ENCODE measurements at places on chromosomes 5 and 9. TPM values are rescaled to one million over a fixed set of nuclear protein-coding genes. Genes with fewer than 3 reads are reported as not detected.

GRCh38 chr9:90825586-90825985, 24.0 kb downstream of the SYK start:
- H3K4me1 ChIP-seq: peaks cover 60% of the 10 kb centered on the region
- no peak for DNase-seq
- no peaks in the 10 kb centered on the region for H3K27me3 ChIP-seq
- H3K27ac ChIP-seq: peak overlapping the region; percentile 99
- H3K36me3 ChIP-seq: peaks cover 53% of the 10 kb centered on the region
- no peak overlapping the region for H3K4me3 ChIP-seq

DNA sequence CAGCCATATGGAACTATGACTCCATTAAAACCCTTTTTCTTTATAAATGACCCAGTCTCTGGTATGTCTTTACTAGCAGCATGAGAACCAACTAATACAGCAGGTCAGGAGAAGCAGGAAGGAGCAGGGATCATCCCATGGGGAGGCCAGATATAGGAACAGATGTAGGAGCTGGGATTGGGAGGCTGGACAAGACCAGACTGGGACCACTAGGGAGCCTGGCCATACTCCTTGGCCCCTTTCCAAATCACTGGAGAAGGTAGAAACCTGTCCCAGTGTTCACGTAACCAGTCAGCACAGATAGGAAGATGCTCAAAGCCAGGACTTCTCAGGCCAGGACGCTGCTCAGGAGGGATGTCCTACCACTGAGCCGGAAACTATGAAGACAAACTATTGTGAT, 95.5 kb downstream of the LMX1B start:
- H3K36me3 ChIP-seq: no peaks in the 10 kb centered on the region
- DNase-seq: no peak
- no peak overlapping the region for H3K27ac ChIP-seq

GRCh38 chr9:116576386-116576785, 110.7 kb upstream of the TRIM32 start:
- H3K27me3 ChIP-seq: no peaks in the 10 kb centered on the region
- H3K4me3 ChIP-seq: no peak overlapping the region
- no peak overlapping the region for H3K27ac ChIP-seq
- H3K36me3 ChIP-seq: no peaks in the 10 kb centered on the region
- no peaks in the 10 kb centered on the region for H3K4me1 ChIP-seq

DNA sequence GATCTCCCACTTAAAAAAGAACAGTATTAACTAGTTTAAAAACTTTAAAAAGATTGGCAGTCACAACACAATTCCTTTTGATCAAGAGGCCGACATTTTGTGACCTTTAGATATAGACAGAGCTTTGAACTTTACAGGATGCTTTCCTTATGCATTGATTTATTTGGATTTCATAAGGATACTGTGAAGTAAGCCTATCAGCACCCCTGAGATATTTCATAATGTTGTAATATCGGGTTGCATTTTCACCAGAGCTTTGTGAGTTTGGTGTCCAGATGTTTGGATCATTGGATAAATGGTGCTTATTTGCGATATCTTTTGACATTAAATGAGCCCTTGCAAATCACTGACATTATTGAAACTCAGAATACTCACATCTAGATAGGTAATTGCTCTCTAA, 7.7 kb downstream of the PALM2AKAP2 start:
- H3K27me3 ChIP-seq: no peaks in the 10 kb centered on the region
- no peak for DNase-seq
- H3K4me1 ChIP-seq: no peaks in the 10 kb centered on the region
- H3K36me3 ChIP-seq: no peaks in the 10 kb centered on the region

- no peak overlapping the region for H3K27ac ChIP-seq
- no peaks in the 10 kb centered on the region for H3K4me1 ChIP-seq
- no peak for DNase-seq
- H3K4me3 ChIP-seq: no peak overlapping the region
- H3K27me3 ChIP-seq: no peaks in the 10 kb centered on the region
Measured at GRCh38 chr9:28197653-28198052, 624.4 kb upstream of the C9orf72 start.

DNA sequence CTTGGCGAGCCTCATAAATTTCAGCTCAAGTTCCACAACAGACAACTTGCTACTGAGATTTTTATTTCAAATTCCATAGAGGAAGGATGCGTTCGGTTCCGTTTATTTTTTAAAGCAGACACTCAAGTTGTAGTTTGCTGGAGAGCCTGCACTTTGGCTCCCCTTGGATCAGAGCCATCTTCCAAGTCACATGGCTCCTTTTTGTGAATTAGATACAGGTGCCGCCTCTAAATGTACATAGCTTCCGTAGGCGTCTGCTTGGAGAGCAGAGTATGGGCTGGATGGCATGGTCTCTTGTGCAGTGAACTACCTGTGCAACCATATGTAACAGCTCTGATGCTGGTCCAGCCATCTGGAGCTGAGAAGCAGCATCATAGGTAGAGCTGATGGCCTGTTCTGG, 73.9 kb upstream of the WWC1 start:
- no peaks in the 10 kb centered on the region for H3K27me3 ChIP-seq
- DNase-seq: no peak
- H3K4me1 ChIP-seq: no peaks in the 10 kb centered on the region
- H3K27ac ChIP-seq: no peak overlapping the region
- no peak overlapping the region for H3K4me3 ChIP-seq
- no peaks in the 10 kb centered on the region for H3K36me3 ChIP-seq

Gene IL33
- total RNA-seq: not detected

GRCh38 chr5:168187614-168188013, 103.8 kb upstream of the WWC1 start:
- no peak overlapping the region for H3K27ac ChIP-seq
- H3K27me3 ChIP-seq: no peaks in the 10 kb centered on the region
- H3K4me3 ChIP-seq: no peak overlapping the region

GRCh38 chr9:124394596-124394995, 20.6 kb downstream of the PSMB7 start:
- H3K4me3 ChIP-seq: no peak overlapping the region
- H3K36me3 ChIP-seq: peaks cover 15% of the 10 kb centered on the region

GRCh38 chr5:177116631-177117373, 16.8 kb upstream of the NSD1 start:
- no peak for DNase-seq
- no peak overlapping the region for H3K4me3 ChIP-seq
- H3K36me3 ChIP-seq: no peaks in the 10 kb centered on the region
- no peaks in the 10 kb centered on the region for H3K27me3 ChIP-seq

GRCh38 chr5:149322518-149322917, 22.8 kb upstream of the GRPEL2 start:
- DNase-seq: no peak
- H3K36me3 ChIP-seq: no peaks in the 10 kb centered on the region
- H3K4me3 ChIP-seq: no peak overlapping the region
- H3K27ac ChIP-seq: no peak overlapping the region
